ENCODE measurements at places on chromosomes 13 and 19.

GRCh38 chr13:99393791-99394735 is 86.9 kb upstream of the GPR183 start:
- DNase-seq, result no peak

DNA sequence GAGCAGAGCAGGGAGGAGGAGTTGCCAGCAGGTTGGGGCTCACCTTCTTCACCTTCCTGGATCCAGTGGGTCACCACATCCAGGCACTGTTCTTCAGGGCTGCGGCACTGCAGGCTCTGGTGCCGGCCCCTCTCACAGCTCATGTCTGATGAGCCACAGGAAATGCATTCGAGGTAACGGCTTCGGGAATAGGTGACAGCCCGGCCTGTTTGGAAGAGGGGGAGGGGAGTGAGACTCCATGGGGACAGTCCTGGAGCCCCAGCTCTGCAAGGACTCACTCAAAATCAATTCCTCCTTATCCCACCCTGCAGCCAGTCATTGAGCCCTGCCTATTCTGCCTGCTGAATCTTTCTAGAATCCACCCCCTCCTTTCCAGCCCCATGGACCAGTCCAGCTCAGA is 13.5 kb downstream of the PLAUR start:
- DNase-seq, result no peak

GRCh38 chr13:50711996-50712395 is 131.5 kb downstream of the DLEU7 start:
- DNase-seq, result no peak

GRCh38 chr13:113114511-113115362 is 7.9 kb upstream of the F10 start:
- DNase-seq, result no peak

- DNase-seq, result no peak
These were observed 1.3 kb downstream of the GADD45B start for GRCh38 chr19:2477141-2477710.

DNA sequence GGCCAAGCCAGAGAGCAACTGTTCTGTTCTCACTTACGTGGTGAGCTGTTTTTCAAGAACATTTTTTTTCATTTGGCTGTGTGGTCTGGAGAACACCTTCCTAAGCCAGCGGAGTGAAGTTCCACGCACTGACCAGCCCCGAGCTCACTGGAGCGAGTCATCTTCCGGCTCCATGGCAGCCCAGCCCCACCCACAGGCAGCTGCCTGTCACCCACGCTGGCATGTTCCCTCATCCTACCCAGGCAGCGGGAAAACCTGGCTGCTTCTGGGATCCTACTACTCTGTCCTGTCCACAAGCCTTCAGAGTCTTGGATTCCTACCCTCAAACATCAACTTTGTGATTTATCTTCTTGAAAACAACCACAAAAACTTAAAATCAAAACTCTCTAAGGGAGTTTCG is 76.2 kb downstream of the GGACT start:
- no peak for DNase-seq

DNA sequence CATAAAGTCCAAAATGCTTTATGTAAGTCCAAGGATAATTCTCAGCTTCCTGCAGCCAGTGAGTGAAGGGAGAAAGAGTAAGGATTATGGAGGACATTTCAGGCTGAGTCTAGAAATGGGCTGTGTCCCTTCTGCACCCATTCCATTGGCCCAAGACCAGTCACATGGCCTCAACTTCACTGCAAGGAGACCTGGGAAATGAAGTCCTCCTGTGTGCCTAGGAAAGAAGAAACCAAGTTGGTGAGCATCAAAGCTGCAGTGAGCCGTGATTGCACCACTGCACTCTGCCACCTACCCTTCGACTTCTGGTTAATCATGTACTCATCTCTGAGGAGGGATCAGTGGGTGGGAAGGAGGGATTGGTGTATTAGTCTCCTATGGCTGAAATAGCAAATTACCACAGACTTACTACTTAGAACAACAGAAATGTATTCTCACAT is 3.6 kb upstream of the CD37 start:
- DNase-seq, result peak; percentile 28

DNA sequence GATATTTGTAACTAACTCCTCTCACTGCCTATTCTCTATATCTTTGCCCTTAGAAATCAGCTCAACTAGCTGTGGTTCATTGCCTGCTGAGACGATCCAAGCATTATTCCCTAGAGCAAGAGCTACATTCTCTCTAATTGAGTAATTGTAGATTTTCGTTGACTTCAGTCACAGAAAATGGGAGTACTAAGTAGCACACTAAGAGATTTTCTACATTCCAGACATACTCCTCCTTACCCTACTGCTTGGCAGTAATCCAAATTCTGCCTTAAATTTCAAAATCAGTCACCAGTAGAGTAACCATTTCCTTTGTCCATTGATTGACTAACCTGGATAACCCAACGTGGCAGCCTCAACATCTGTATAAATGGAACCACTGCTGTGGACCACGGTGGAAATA is 1786.8 kb downstream of the SLITRK5 start:
- DNase-seq, result no peak

DNA sequence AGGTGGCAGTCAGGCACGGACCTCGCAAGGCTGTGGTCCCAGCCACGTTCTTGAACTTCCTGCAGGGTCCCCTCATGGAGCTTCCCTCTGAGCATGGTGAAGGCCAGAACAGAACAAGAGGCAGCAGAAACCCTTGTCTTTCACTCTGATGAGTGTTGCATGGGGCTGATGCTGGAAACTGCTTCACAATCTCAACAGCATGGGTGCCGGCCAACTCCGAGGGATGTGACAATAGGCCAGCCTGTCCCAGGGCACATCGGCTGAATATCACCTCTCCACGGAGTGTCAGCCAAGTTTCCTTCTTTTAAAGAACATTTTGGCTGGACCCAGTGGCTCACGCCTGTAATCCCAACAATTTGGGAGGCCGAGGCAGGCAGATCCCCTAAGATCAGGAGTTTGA is 173.9 kb downstream of the FOXO1 start:
- DNase-seq, result no peak

DNA sequence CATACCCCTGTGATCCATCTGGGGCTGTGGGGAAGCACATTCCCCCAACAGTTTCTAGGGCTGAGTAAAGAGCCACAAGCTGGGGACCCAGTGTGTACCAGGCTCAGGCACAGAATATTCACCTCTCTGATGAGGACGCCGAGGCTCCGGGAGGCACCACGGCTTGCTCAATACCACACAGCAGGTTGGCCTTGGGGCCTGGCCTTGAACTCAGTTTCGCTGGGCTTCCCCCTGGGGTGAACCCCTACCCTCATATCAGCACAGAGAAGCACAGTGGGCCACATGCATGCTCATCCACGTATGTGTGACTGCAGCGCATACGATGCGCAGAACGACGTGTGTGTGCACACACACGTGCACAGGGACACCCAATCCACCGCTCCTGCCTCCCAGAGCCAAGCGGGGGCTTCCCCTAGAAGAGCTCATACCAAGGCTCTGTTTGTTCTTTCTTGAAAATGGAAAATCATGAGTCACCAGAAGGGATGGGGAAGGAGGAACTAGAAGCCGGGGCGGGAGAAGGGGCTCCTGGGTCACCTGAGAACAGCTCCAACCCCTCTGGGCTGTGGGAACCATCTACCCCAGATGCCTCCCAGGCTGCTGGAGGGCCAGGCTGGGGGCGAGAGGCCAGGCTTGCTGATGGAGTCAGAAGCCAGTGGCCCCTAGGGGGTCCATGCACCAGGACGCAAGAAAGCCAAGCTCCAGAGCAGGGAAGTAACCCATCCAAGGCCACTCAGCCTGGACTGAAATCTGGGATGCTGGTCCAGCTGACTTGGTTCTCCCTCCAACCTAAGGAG is 4.9 kb upstream of the PDE4C start:
- DNase-seq, result no peak

GRCh38 chr19:9828551-9829063 is 889 bp downstream of the UBL5 start:
- DNase-seq, result no peak

DNA sequence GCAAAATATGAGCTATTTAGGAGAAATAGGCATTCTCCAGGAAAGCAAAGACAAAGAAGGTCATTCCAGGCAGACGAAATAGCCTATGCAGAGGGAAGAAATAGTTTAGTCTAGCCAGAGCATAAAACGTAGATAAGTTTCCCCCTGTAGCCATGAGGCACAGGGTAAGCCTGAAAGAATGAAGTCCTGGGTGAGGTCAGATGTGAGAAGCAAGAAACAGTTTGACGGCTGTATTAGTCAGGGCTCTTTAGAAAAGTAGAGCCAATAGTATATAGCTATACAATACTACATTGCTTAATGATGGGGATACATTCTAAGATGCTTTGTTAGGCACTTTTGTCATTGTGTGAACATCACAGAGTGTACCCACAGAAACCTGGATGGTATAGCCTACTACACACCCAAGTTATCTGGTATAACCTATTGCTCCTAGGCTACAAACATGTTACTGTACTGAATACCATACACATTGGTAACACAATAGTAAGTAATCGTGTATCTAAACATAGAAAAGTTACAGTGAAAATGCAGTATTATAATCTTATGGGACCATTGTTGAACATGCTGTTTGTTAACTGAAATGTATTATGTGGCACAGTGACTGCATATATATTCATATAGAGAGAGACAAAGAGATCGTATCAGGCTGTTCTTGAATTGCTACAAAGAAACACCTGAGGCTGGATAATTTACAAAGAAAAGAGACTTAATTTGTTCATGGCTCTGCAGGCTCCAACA is 59.3 kb upstream of the WDFY2 start:
- no peak for DNase-seq

DNA sequence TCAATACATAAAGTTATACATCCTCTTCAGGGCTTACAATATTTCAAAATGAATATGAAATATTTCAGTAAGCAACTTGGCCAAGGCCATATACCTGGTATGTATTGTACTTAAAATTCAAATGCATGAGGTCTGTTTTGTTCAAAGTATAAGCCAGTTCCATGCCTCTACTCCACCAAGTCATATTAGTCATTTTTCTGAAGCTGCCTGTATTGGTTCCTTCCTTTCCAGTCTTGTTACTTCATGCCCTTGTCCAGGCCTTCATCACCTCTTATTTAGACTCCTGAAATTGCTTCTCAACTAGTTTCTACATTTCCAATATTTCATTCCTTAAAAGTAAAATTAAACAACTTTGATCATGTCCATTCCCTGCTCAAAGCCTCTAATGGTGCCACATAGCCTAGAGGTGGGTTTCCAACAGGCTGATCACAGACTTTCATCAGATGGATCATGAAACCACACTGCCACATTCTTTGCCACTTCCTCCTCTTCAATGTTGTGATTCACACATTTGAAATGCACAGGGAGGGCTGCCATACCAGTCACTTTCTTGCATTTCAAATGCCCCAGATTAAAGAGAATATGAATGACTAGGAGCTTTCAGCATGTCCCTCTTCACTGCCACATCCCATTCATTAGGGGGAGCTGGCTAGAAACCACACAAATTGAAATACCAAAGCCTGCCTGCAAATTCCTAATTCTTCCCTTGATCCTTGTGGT is 424.1 kb upstream of the DACH1 start:
- no peak for DNase-seq

DNA sequence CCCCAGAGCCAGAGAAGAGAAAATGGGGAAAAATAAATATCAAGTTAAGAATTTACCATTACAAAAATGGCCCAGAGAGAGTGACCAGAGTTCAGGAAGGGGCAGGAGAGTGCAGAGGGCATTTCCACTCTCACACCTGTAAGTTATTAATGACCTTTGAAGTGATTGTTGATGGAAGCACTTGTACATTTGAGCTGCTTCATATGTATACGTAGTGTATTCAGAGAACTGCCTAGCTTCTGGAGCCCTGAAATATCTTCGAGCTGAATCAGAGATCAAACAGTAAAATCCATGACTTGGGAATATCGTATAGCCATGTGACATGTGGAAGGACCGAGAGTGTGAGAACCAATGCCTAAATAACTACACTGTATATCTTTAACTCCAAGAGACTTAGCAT is 49.2 kb upstream of the PCCA start:
- no peak for DNase-seq

DNA sequence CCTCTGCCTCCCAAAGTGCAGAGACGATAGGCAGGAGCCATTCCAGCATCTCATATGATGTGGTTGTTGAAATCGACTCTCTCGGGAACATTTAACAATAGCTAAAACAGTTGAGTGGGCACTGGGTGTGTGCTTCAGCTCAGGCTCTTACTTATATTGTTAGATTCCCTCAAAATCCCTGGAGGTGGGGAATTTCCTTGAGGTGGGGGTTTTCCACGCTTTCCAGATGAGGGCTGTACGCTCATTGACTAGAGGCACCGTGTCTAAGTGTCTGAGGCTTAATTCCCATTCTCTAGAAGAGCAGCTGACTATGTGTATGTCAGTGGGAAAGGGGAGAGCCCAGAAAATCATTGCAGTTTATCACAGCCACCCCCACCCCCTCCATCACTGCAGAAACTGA is 10.8 kb upstream of the GRAMD1A start:
- DNase-seq, result no peak

DNA sequence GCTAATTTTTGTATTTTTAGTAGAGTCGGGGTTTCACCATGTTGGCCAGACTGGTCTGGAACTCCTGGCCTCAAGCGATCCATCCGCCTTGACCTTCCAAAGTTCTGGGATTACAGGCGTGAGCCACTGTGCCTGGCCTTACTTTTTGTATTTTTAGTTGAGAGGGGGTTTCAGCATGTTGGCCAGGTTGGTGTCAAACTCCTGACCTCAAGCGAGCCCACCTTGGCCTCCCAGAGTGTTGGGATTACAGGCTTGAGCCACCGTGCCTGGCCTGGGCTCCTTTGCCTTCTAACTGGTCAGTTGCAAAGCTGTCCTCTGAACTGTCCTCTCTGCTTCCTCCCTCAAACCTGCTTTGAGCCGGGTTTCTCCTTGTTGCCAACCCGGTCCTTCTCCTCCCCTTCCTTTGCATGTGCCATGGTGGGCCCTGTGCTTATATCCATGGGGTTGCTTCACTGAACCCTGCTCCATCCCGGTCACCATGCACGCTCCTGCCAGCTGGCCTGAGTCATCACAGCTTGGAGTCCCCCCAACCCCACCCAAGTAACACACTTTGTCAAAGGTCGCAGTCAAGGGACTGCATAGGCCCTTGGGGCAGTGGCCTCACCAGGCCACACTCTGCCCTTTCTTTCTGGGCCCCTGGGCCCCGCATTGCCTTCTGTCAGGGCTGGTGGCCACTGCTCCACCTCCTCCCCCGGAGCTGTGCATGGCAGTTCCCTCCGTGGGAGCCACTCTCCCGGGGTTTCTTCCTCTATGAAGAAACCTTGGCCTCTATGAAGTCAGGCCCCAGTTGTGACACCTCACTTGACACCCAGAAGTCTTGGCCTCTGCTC is 21.2 kb downstream of the WTIP start:
- DNase-seq, result no peak

DNA sequence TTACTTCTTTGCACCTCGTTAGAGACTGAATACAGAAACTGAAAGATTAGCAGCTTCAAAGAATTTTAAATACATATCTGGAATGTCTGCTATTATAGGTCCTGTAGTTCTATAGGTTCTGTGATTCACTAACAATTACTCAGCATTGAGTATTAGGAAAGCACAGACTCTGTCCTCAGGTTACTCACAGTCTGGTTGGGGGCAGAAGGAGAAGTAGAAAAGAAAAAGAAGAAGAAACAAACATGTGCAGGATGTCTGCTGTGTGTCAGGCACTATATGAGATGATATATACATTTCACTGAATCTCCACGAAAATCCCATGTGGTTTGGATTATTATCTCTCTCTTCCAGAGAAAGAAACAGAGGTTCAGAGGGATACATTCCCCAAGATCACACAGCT is 40.1 kb downstream of the SERTM1 start:
- DNase-seq, result no peak
